ENCODE measurements at places on chromosomes 13 and 19.

- DNase-seq: no peak
Measured at GRCh38 chr19:4654437-4655361, 15.4 kb downstream of the TNFAIP8L1 start.

- DNase-seq: no peak
Measured at GRCh38 chr19:38250821-38251563, 5.2 kb downstream of the PPP1R14A start.

- no peak for DNase-seq
Measured at GRCh38 chr13:53124623-53125022, 96.0 kb downstream of the OLFM4 start.

DNA sequence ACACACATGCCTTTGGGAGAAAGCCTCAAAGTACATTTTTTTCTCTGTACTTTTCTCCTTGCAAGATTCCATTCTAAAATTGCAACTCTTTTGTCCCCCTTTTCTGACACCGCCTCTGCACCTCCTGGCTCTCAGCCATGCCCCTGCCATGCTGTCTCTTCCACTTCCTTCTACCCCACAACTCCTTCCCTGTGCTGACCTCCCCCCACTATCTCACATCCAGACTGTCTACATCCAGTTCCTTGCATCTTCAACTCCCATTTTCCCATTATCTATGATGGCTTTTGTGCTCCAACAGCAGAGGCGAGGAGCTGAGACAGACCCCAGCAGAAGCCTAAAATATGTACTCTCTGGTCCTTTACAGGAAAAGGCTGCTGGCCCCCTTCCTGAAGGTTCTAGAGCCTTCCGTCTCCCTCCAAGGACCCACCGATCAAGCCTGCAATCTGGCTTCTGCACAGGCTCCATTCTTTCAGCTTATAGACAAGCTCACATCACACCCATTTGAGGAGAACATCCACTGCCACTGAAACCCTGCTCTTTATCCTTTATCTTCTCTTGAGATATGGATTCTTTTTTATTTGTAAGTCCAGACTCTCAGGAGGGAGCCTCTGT is 50.2 kb downstream of the RFX2 start:
- DNase-seq: no peak

Data from effector CD8-positive, alpha-beta T cell (primary cell).